ENCODE measurements at places on chromosomes 4 and X.

- peak; percentile 72 for DNase-seq
Observed at GRCh38 chrX:37371578-37371991, 22.4 kb downstream of the PRRG1 start.

DNA sequence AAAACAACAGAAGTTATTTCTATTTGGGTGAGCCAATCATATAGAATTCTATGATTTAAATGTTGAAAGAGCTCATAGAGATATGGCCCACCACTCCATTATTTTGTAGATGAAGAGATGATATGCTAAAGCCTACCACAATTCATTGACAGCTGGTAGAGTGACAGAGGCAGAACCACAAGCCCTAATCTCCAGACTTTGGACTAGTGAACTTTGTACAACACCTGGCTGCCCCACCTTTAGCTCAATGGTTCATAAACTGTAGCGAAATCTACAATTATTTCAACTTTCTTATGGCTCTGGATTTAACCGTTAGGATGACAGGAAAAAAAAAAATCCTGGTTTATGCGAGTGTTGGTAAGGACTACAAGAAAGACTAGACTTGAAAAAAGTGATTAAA is 50.9 kb downstream of the PRKG2 start:
- no peak for DNase-seq

DNA sequence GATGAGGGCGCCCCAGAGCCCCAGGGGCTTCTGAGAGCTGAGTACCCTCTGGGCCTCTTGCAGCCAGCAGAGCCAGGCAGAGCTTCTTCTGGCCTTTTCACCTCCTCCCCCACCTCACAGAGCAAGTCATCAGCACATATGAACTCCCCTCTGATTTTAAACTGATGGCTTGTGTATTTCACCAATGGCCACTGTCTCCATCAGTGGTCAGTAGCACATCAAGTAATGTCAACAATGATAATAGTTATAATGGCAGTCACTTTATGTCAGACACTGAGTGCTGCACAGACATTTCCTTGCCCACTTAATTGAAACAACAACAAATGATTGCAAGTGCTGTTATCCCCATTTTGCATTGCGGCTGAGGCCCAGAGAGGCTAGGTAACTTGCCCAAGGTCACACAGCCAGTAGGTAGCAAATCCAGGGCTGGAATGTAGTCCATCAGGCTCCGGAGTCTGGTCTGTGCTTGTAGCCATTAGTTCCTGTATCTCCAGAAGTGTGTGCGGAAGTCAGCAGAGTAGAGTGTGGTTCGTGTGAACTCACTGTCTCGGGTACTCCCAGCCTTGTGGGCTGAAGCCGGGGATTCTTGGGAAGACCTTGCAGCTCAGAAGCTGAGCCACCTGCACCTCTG is 3.0 kb downstream of the ATP2B3 start:
- no peak for DNase-seq

DNA sequence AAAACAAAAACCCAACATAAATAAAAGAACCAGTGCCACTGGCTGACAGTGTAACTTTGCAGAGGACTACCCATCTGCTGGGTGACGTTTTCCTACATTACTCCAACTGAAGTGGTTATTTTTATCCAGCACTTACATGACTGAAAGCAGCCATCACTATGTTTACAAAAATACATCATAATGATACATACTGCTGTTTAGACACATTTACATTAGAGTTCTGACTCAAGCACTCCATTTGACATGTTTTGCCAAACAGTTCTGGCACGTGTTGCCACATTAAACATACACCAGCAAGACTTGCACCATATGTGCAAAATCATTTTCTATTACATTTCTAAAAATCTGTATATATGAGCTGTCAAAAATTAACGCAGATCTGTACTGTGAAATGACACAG is 39.6 kb downstream of the BEND4 start:
- DNase-seq, result no peak

- no peak for DNase-seq
Observed at GRCh38 chr4:184437565-184438265, 36.6 kb downstream of the IRF2 start.

DNA sequence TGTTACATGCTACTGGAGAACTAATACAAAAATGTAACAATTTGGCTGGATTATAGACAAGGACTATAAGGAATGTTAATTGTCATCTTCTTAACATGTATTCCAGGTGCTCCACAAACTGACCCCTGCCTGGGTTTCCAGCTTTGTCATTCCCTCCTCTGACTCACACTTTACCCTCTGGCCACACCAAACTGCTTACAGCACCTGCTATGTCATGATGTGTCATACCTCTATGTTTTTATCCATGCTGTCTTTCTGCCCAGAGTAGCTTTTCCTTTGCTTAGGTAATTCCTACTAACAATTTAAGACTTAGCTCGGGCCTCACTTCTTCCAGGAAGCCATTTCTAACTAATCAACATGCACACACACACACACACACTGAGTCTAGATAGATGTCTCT is 14.0 kb upstream of the SHROOM4 start:
- DNase-seq, result peak; percentile 68

GRCh38 chrX:11998944-11999343 is 139.3 kb upstream of the FRMPD4 start:
- no peak for DNase-seq

GRCh38 chrX:150365051-150365989 is 2.2 kb downstream of the MAMLD1 start:
- DNase-seq, result peak; percentile 77
